GM13976 (cell line): ENCODE measurements at places on chromosomes 16 and 17.

GRCh38 chr17:46851029-46851741, at the start of gene WNT9B:
Gene WNT9B (plus strand): TSS chr17:46851583. CDS start chr17:46851639, 56 bp downstream.
- DNase-seq, result peak; percentile 45

GRCh38 chr17:28473542-28473941, at the start of gene SLC13A2:
Gene SLC13A2 (plus strand): TSS chr17:28473644. CDS start chr17:28473713, 69 bp downstream.
- DNase-seq, result no peak

DNA sequence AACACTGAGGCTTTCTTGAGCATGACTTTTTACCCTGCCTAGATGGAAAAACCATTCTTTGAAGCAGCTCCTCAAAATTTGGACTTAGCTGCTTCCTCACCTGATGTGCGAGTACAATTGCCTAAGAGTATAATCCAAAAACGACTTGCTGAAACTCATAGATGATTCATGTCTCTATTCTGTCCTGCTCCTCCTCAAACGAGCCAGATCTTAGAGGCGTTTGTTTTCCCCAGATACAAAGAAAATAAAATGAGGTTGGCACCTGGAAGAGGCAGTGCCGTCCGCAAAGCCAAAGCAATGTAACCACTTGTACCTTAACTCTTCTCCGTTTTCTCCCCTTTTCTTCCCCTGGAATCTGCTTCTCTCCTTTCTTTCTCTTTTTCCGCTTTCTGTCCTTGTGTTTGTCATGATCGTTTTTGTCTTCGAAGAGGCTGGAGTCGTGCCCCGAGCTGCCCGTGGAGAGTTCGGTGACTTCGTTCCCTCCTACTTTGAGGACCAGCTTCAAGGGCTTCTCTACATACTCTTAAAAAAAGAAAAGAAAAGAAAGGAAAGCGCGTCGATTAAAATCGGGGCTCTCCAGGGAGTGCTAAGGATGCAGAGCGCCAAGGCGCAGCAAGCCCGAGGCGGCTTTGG, 895 bp downstream of the BRD7 start:
- no peak for DNase-seq

DNA sequence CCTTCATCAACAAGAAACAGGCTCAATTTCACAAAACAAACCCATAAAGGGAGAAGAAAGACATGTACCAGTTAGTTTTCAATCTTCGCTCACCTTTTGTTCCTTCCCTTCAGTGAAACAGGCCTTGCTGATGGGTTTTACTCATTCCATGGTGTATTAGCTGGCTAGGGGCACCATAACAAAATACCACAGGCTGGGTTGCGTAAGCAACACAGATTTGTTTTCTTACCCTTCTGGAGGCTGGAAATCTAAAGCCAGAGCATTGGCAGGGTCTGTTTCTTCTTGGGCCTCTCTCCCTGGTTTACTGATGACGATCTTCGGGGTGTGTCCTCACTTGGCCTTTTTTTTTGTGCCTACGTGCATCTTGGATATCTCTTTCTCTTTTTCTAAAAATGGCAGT, 383.4 kb upstream of the RBFOX1 start:
- no peak for DNase-seq

GRCh38 chr17:12365805-12366204, 299.9 kb upstream of the MYOCD start:
- no peak for DNase-seq

DNA sequence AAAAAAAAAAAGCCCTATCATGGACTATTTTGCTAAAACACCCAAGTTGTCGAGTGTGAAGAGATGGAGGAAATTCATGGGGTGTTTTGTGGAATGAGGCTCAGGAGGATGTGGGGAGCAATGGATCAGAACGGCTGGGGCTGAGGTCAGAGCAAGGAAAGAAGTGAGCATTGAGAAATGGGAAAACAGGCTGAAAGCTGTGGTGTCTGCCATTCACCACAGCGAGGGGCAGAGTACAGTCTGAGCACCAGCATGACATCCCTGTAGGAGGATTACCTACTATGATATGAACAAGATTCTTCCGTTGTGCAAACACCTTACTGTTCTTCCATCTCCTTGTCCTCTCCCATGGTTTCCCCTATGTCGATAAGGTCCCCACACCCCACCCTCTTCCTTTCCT, 193.1 kb downstream of the TMEM114 start:
- no peak for DNase-seq

- DNase-seq, result no peak
These were observed 9.4 kb upstream of the HEATR6 start for GRCh38 chr17:60087882-60088669.

GRCh38 chr17:69696650-69697049, 282.2 kb downstream of the MAP2K6 start:
- no peak for DNase-seq

GRCh38 chr17:41433586-41433985, 7.2 kb downstream of the KRT38 start:
- DNase-seq, result no peak
